ENCODE measurements at places on chromosomes 7 and 10.

- no peak for DNase-seq
Measured at GRCh38 chr7:1041551-1042491, 2.5 kb upstream of the GPR146 start.

DNA sequence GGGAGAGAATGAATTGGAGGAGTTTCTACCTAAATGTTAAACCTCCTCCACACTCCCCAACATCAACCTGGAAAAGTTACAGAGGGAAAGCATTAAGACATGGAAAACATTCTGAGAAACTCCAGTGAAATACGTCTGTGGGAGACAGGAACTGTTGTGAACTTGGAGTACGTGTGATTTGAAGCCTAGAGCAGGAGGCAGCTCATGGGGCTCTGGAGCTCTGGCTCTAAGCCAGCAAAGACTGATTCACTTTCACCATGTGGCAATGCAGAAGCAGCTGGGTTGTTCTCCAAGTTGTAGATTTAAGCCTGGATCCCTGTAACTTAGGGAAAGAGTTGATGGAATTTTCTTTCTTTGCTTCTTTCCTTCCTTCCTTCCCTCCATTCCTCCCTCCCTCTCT is 503.2 kb downstream of the NRG3 start:
- DNase-seq, result no peak

DNA sequence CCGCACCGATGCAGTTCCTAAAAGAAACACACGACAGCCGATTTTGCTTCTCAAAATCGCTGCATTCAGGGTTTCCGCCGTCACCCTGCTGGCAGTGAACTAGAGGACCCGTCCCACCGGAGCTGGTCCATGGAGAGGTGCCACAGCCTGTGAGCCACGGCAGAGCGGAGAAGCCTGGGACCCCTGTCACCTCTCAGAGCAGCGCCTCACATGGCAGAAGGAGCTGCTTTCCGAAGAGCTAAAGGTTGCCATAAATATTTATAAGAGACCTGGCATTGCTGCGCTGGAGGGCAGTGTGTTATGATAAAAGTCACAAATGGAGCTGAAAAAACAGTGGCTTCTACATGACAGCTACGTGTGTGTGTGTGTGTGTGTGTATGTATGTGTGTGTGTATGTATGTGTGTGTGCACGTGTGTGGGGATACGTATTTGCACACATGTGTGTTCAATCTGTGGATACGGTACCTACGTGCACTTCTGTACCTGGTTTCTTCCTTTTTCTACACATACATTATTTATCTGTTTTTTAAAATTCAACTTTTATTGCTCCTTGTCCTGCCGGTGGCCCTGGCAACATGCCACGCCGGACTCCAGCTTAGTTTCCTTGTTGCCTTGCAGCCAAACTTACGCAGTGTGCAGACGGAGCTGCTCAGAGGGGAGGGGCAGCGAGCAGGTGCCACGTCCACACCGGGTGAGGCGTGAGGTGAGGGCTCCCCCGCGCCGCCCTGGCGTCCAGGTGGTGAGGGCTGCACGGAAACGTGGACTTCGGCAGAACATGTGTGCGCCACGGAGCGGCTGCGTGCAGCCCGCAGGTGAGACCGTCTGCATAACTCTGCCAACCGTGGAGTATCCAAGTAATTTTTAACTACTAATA is 115.2 kb upstream of the PITRM1 start:
- DNase-seq, result no peak

GRCh38 chr10:29496341-29497162 is 138.2 kb downstream of the SVIL start:
- DNase-seq, result peak; percentile 43

DNA sequence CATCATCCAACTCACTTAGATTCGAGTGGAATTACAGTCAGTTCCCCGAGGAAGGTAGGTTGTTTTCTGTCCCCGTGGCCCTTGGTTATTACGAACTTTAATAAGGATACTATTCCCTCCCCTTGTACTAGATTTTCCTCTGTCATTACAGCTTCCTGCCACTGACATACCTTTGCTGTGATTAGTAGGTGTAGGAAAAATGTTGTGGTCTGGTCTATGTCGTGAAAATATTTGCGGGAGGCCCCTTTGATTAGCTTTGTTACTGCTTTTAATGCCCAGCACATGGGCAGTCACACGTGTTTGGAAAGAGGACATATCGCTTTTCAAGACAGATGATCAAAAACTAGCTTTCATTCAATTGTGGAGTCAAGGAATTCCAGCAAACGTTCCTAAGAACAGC is 92.2 kb downstream of the GATA3 start:
- no peak for DNase-seq

- DNase-seq, result no peak
Measured at GRCh38 chr7:19405541-19405940, 260.3 kb upstream of the FERD3L start.

GRCh38 chr7:67554986-67555385 is 558.4 kb downstream of the TYW1 start:
- DNase-seq, result no peak

DNA sequence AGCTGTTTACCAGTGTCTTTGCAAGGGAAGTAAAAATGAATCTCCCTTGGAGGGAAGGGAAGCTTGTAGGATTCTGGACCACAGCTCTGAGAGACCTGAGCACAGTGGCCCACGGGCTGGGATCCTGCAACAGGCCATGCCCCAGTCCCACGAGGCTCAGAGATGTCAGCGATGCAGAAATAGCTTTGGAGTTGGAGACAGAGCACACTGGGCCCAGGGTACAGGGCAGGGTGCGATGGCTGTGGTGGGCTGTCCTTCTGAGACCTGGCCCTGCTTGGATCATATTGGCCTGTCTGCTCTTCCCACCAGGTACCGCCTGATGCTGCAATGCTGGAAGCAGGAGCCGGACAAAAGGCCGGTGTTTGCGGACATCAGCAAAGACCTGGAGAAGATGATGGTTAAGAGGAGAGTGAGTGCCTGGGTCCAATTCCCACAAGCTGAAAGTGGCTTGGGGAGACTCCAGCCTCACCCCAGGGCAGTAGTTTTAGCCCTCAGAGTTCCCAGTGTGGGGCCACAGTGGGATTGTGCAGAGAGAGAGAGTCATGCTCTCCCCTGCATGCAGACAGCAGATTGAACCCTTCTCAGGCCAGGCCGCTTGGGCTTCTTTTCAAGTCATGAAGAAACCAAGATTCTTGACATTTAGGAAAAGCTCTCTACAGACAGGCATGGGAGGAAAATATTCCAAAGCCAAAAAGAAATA is 13.5 kb upstream of the CSGALNACT2 start:
- DNase-seq, result no peak

DNA sequence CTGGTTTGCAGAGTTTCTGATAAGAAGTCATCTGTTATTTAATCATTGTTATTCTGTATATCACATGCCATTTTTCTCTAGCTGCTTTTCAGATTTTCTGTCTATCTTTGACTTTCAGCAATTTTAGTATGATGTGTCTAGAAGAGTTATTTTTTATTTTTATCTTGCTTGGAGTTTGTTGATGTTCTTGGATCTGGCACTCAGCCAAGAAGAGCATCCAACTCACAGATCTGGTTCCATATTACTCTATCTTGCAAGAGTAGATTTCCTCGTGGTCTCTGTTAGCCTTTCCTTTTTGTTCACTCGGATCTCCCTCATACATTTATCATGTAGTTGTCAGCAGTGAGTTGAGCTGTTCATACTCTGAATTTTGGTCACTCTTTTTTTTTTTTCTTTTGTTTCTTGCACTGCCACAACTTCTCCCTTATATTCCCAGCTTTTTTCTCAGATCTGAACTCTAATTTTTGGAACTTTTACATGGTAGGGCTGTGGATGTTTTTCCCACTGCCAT is 54.8 kb upstream of the CALCR start:
- DNase-seq, result no peak

DNA sequence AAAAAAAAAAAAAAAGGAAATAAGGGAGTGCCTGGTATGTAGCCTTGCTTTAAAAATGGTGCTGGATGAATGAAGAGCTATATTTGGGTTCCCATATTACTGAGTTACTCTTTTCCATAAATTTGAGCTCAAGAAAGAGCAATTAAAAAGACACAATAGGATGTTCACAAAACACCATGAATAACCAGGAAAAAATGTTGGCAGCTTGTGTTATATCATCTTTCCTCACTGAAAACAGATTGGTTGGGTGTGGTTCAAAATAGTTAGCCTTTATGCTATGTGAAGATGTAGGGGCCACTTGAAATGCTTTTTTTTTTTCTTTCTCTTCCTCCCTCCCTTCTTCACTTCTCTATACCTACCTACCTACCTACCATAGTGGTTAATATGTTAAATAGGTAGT is 256.9 kb downstream of the STK31 start:
- DNase-seq, result no peak
